ENCODE measurements at places on chromosomes 2 and 18.
A peak's percentile ranks its signal among the peaks of the same experiment; 100 is the strongest.

- no peak for DNase-seq
These were observed 38.1 kb downstream of the TMEM37 start for GRCh38 chr2:119469661-119470297.

DNA sequence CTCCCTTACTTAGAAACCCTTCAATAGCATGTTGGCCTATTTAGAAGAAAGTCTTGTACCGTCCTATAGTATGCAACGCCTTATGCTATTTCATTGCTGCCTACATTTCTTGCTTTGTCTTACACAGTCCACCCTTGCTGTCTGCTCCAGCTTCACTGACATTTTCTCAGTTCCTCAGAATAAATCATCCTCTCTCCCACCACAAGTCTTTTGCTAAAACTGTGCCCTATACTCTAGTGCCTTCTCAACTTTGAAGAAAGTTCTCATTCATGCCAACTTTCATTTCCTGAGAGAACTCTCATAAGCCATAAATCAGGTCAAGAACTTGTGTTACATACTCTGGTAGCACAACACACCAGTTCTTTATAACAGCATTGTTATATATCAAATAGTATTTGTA is 54.3 kb upstream of the COL3A1 start:
- no peak for DNase-seq

- no peak for DNase-seq
These were observed 55.0 kb downstream of the ODC1 start for GRCh38 chr2:10392951-10393639.

GRCh38 chr2:237535385-237536082 is 30.8 kb upstream of the PRLH start:
- no peak for DNase-seq

GRCh38 chr2:240503375-240503774 is 54.4 kb downstream of the ANKMY1 start:
- DNase-seq = no peak

DNA sequence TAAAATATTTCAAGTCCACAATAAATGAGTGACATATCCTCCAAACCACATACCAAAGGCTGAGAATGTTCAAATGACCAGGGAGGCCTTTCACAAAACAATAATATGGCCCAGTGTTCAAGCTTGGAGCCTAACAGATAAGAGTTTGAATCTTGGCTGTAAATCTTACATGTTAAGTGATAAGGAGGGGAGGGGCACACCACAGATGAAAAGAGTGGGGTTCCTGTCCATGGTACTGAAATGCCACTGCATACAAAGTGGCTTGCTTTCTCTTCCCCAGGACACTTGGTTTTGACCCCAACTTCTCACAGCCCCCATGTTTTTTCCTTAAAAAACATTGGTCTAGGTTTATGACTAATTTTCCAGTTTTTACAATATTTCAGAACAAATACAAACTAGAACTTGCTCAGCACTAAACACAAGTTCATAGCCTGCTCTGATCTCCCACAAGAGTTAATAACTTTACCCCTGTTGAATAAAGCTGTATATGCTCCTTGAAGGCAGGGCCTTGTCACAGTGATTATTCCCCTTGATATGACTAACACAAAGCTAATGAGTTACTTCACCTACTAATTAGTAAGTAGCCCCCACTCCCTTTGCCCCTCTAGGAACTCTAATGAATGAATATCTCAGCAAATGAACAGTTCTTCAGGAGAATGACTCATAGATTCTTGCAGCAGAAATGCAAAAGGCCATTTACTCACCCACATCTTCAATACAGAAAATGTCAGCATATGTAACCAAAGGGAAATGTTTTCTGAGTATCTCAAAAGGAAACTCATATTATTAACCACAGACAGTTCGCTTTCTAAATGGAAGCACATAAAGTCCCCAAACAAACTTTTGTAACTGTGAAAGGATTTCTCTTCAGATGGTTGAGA is 142.2 kb downstream of the SATB2 start:
- peak; percentile 10 for DNase-seq

All from GM03348 (cell line).